ENCODE measurements at places on chromosomes 1 and 21.
A peak's percentile ranks its signal among the peaks of the same experiment; 100 is the strongest.

DNA sequence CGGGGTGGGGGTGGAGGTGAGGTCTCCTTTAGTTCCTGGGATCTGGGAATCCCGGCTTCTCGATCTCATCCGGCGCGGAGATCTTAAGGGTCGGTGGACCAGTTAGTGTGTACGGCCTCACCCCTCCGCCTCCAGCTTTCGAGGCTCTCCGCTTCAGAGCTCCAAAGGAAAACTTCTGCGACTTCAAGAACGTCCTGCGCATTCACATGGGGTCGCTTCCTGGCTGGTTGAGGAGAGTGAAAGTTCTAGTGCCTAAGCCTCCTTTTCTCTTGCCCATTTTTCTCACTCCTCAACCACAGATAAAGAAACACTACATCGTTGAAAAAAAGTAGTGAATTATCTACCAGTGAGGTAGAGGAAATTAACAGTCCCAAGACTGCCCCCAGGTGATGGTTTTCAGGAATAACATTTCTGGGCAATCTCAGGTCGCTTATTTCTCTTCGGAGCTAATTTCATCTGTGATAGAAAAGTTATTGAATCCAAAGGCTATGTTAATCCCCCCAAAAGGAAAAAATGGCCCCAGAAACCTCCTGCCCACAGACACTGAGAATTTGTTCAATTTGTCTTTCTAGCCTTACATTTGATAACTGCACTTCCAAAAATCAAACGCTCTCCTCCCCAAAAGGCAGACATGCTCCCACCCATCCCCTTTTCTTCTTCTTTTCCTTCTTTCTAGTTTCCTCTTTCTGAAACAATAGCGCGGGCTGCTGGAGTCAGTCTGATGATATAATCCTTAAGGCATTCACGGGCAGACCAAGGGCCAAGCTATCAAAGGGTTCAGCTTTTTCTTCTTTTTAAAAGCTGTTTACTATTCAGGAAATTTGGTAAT, 20.6 kb upstream of the TBX15 start:
- peak; percentile 4 for DNase-seq

- DNase-seq, result no peak
Measured at GRCh38 chr1:201503397-201504176, 3.3 kb downstream of the CSRP1 start.

- DNase-seq, result no peak
Measured at GRCh38 chr21:38377165-38378088, 120.6 kb downstream of the KCNJ15 start.

GRCh38 chr1:160653620-160654016, 6.8 kb upstream of the SLAMF1 start:
- no peak for DNase-seq

- DNase-seq, result no peak
Measured at GRCh38 chr1:4951601-4952000, 297.2 kb downstream of the AJAP1 start.

- DNase-seq, result no peak
Measured at GRCh38 chr1:183092350-183092749, 69.1 kb downstream of the LAMC1 start.

GRCh38 chr1:159214149-159214760, 9.6 kb downstream of the ACKR1 start:
- DNase-seq, result peak; percentile 40

- no peak for DNase-seq
Measured at GRCh38 chr1:116923421-116923820, 13.7 kb downstream of the PTGFRN start.

DNA sequence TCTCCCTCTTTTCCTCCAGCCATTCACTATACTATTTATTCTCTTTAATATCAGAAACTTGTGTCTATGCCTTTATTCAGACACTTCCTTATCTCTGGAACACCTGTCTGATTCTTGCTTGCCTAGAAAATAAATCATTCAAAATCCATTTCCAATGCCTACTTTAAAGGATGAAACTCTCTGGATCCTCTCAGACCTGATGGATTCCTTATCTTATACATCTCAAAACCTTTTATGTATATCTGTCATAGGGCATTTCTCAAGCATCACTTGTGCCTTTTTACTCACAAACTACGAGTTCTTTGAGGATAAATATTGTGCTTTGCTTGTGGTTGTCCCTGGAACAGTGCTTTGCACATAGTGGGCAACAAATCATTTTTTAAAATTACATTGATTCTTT, 3.8 kb upstream of the ATP6V1G3 start:
- no peak for DNase-seq

GRCh38 chr1:207181847-207182246, 77.8 kb downstream of the C4BPA start:
- DNase-seq, result no peak

- no peak for DNase-seq
Measured at GRCh38 chr1:223783676-223784075, 62.1 kb downstream of the TP53BP2 start.

DNA sequence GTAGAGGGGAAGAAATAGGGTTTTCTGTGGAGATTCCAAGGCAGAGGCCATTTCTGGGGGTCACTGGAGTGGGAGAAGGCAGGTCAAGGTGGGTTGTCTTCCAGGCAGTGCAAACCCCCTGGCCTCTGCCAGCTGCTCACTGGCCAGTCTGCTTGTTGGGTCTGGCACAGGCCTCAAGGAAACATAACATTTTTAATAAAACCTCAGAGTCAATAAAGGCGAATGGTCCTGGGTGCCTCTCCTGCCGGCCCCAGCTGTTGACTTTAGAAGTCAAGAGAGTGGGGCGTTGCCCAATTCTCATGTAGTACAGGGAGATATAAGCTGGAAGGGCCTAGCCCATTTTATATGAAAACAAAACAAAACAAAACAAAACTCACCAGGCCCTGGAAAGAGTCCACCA, 36.6 kb downstream of the RUNX3 start:
- DNase-seq, result no peak

DNA sequence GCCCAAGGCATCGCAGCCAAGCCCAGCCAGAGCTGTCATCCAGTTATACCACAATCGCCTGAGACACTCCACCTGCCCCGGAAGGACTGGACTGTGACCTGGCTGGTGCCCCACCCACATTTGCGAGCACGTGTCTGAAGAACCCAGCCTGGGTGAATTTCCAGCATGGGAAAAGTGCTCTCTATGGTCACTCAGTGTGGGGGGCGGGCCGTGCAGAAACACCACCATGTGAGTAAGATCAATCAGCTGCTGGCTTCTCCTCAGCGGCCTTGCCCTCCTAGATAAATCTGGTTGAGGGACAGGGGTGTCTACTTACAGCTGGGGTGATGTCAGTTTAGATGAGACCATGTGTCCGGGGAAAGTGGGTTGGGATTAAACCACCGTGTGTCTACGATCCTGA, 44.8 kb downstream of the URB1 start:
- no peak for DNase-seq

DNA sequence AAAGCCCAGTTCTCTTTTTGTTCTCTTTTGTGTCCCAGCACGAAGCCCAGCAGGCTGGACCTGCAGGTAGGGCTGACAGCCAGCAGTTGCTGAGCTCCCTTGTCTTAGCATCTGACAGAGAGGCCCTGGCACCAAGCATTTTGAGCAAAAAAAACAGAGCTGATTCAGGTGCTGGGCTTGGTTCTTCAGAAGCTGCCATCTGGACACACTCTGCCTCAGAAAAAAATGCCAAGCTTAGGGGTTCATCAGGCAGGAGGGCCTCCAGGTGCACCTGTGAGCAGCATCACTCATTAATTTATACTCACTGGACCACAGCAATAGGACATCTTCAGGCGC, 167.1 kb upstream of the PLD5 start:
- DNase-seq, result no peak

DNA sequence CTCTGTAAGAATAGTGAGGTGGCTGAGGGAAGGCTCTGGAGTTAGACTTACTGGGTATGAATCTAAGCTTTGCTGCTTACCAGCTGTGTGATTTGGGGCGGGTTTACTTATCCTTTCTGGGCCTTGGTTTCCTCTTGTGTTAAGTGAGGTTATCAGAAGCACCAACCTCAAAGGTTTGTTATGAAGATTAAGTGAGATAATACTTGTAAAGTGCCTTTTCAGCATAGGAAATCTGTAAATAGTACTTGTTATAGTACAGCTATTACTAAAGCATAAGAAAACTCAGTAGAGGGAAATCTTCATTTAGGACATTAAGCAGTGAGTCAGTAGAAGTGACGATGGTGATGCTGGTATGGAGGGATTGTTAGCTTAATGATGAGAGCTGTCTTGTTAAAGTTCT, 12.1 kb downstream of the HHAT start:
- peak; percentile 56 for DNase-seq

DNA sequence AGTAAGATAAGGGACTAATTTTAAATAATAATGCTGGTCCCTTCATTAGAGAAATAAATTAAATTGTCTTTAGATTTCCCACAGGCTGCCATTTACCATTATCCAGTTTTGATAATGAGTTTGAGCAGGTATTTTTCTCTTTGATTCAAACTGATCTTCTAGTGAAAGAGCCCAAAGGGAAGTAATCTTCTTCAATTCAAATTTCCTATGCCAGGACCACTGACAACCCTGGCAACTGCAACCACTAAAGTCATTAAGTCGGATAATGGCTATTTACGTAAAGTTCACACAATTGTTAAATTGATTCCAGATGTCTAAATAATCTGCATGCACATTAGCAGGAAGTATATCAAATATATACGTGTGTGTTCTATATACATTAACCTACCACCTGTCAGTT, 399.3 kb downstream of the PTPRC start:
- DNase-seq, result no peak

- DNase-seq, result no peak
Measured at GRCh38 chr21:26124896-26125295, 45.7 kb downstream of the APP start.

DNA sequence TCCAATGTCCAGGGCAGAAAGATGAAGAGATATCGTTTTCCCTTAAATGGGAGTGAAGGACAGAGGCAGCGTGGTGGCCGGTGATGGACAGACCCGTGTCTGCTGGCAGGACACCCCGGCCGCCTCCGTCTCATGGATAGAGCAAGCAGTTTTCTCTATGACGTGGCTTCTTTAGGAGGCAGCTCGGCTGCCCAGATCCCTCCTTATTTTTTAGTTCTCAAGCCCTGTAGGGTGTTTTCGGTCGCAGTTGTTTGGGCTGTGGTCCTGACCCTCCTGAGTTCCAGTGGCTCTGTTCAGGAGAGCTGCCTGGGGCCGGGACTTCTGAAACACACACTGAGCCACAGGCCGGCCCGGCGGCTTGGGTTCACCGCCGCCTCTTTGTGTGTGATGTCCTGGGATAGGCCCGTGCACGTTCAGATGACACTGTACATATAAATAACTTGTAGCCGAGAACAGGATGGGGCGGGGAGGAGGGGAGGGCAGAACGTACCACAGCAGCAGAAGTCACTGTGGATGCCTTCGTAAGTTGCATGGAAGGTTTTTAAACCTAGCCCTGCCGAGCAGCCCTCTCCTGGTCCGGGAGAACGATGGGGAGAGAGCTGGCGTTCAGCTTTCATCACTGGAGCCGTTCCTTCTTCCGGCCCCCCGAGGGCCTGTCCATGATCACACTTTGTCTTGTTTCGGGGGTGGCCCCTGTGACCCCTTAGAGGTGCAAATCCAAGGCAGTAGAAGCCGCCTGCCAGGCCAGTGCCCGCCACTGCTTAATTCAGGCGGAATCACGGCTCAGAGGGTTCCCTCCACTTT, 65.2 kb downstream of the SIK1 start:
- DNase-seq, result peak; percentile 12

GRCh38 chr1:228664399-228664914, 70.8 kb upstream of the RHOU start:
- peak; percentile 80 for DNase-seq

DNA sequence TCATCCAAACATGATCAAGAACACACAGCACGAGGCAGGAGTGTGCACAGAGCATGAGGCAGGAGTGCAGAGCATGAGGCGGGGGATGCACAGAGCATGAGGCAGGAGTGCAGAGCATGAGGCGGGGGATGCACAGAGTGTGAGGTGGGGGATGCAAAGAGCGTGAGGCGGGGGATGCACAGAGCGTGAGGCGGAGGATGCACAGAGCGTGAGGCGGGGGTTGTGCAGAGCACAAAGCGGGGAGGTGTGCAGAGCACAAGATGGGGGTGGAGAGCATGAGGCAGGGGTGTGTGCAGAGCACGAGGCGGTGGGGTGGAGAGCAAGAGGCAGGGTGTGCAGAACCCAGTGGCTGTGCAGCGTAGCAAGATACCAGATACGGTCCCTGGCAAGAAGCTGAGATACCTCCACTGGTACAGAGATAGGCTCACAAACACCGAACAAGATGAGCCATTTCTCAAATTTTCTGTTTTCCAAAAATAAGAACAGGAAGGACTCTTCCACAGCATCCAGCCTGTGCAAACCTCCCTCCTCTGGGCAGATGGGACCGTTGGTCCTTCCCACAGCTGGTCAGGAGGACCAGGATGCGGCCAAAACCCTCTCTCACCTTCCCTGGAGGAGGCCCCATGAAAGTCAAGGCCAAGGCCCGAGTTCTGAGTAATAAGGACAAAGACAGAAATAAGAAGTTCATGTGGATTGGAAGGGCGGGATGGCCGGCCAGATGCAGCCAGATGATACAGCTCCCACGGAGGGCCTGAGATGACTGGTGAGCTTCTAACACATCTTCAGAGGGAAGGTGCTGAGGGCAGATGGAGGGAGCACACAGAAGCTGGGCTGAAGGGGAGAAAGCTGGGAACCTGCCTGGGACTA, 12.0 kb downstream of the SPATC1L start:
- DNase-seq, result no peak

- no peak for DNase-seq
Measured at GRCh38 chr1:27325286-27325685, 3.3 kb downstream of the TMEM222 start.

DNA sequence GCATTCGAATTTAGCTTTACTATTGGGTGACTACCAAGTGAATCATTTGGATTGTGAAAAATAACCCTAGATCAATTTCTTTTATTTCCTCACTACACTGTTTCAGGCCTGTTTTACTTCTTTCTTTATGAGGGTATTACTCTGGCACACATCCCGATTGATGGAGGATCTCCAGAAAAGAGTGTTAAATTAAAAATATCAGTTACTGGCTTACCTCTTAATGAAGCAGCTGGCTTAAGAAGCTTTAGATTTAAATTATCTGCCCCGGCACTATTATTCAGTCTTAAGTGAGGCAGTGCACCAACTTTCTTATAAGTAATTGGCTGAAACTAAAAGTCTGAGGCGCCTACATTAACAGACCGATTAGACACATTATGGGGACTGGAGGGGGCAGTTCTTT, 1097.4 kb downstream of the TTLL7 start:
- DNase-seq, result no peak

DNA sequence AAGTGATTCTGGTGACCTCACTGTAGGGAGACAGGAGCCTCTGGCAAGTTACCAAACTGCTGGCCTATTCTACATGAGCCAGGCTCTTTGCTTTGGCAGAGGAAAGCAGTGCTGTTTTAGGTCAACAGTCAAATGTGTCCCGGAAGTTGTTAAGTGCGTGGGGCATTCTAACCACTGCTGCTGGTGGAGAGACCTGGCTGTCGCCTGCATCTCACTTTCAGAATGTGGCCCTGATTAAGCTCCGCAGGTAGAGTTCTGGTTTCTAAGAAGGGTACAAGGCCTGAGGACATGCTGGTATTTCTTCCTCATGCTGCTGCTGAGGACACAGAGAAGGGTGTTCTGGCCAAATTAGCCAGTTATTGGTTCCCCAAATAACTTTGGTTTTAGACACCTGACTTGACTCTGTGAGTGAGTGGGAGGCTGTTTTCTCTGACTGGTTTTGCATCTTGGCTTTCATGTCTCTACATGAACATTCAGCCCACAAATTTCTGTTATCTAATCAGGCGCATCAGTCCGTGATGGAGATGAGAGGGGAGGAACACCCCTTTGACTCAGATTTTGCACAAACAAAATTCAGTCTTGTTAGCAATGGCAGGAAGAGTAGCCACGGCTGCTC, 120.8 kb downstream of the LMO4 start:
- peak; percentile 40 for DNase-seq

- no peak for DNase-seq
Measured at GRCh38 chr1:58045094-58045705, 501.3 kb downstream of the OMA1 start.
